Central memory CD4-positive, alpha-beta T cell (primary cell): ENCODE measurements at places on chromosomes 11 and 22.

GRCh38 chr11:112797648-112798293 is 163.4 kb upstream of the NCAM1 start:
- no peak for DNase-seq

- no peak for DNase-seq
Observed at GRCh38 chr11:129277198-129277843, 85.2 kb upstream of the ARHGAP32 start.

DNA sequence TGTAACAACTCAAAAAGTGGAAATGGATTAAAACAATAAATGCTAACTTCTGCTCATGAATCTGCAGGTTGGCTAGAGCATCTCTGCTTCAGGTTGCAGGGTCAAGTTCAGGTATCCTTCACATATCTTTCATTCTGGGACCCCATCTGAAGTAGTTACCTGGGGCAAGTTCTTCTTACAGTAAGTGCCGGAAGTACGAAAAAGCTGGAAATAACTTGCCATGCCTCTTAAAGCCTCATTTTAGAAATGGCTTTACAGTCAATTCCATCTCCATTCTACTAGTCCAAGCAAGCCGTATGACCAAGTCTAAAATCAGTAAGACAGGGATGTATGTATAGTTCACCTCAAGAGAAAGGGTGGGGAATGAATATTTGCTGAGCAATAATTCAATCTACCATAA is 93.7 kb downstream of the FCHSD2 start:
- DNase-seq: no peak

GRCh38 chr22:36194385-36194784 is 7.2 kb downstream of the APOL4 start:
- no peak for DNase-seq

DNA sequence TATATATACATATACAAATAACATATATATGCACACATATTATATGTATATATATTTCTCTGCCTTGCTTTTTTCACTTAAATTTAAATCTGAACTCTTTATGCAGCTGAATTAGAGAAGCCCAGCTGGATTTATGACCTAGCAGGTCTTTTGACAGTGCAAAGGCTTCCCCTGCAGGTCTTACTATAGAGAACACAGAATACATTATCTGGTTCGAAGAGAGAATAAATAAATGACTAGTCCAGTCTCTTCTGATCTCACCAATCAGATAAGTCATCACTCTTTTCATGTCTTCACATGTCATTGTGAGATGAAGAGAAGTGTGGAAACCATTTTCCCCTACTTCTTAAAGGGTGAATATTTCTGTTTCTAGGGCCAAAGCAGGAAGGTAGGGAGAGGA is 58.2 kb downstream of the OR10A6 start:
- no peak for DNase-seq

DNA sequence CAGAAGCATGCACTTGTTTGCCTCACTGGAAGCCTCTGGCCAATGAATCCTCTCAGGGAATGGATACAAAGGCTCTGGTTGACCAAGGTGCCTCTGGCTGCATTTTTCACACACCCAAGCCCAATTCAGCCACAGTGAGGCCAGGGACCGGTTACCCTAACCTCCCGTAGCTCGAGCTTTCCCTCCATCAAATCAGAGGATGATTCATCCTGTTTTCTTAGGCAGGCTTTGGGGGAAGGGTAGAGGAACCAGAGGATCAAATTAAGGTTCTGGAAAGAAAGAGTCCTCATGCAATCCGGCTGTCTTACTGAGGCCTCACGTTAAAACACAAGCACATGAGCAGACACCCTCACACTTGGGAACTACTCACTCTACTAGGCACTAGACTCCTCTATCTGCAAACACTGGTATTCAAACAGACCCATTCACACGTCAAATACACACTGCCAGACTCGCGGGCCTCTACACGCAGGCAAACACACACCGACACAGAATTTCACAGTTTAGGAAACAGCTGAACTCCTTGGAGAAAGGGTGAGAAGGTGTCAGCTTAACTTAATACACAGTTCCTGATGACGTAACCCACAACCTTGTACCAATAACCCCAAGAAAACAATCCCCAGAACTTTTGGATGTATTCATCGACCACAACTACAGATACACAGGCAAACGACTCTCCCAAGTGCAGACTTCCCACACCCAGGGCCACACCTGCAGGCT is 12.4 kb downstream of the NRXN2 start:
- DNase-seq: no peak
